ENCODE measurements at places on chromosomes 13 and 19.

DNA sequence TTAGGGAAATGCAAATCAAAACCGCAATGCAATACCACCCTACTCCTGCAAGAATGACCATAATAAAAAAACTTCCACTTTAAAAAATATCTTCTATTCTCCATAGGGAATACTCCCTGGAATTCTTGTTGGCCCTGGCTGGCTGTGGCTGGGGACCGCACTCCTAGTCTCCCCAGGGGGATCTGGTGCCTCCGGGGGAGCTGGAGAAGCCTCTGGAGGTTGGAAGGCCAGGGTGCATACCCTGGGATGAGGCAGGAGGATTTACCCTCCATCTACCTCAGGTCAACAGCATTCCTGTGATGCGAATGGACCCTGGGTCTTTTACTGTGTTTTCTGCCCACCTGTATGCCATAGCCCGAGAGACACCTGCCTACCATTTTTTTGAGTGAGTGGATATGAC, 120.0 kb upstream of the ZNF536 start:
- no peak for DNase-seq

GRCh38 chr13:41710771-41711170, 250.1 kb downstream of the VWA8 start:
- DNase-seq, result no peak

GRCh38 chr19:19466201-19466600, 49.1 kb downstream of the TSSK6 start:
- no peak for DNase-seq

DNA sequence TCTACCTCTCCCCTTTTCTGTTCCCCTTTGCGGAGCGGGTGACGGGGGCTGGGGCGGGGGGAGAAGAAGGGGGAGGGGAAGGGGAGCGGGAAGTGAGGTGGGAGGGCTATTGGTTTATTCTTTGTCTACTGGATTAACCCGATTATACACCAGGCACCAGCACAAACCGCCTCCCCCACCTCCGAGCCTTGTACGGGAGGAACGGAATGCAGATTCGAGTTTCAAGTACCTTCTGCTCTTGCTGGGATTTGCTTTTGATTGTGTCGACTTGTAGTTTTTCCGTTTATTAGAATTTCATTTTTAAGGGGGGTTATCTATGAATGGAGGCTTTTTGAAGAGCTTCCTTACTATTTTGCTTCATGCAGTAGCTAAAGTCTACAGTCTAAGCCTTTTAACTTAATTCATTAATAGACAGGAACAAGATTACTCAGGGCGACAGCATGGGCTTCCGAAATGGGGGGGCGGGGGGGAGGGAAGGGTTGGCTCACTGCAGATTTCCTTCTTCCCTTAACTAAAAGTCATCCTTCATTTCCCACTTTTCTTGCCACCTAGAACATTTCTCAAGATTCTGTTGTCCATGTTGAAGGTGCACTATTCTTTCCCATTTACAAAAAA, 937 bp upstream of the SPRY2 start:
- peak; percentile 43 for DNase-seq

- DNase-seq, result peak; percentile 58
Observed at GRCh38 chr19:35267818-35268535, 785 bp upstream of the USF2 start.

- DNase-seq, result no peak
Observed at GRCh38 chr13:75432811-75433244, 49.1 kb downstream of the TBC1D4 start.

DNA sequence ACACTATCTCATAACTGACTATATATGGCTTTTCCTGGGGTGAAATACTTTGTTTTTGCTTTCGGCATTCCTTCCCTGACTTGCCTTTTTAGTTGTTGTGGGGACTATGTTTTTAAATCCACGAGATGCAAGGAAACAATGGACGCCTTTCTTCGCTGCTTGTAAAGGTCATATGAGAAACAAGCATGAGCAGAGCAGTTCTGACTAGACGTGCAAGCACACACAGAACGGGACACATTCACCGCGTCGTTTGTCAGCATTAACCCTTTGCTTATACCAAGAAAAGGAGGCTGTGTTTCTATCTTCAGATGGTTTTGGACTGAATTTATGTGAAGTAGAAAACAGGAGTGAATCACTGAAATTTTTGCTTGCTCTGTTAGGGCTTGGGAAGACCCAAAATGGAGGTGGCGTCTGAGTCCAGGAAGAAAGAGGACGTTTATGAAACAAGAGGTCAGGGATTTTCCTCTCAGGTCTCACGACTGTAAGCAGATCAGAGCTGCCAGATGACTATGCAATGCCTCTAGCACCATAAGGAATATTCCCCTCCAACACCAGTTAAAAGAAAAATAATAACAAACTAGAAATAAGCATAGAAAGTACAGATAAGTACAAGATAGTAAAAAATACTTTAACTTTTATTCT, 358.9 kb downstream of the DLEU7 start:
- DNase-seq, result no peak

GRCh38 chr19:43667876-43668405, 2.0 kb downstream of the PLAUR start:
- no peak for DNase-seq

GRCh38 chr13:54194233-54195024, 1165.8 kb downstream of the OLFM4 start:
- DNase-seq, result no peak

- no peak for DNase-seq
Observed at GRCh38 chr19:47703301-47703700, 9.9 kb upstream of the EHD2 start.

DNA sequence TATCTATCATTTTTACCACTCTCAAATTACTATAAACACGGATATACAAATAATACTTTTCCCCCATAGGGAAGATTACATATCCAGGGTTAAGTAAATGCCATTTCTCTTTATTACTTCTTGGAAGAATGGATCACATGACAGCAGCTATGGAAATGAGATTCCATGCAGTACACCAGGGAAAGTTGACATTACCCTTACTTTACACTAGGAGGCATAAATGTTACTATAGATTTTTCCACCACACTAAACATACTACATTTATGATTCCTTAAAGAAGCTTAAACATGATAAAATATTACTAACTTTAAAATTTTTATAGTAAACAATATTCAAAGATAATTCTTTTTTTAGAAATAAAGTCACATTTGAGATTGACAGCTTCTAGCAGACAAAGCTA, 611.4 kb downstream of the PCDH9 start:
- DNase-seq, result no peak

DNA sequence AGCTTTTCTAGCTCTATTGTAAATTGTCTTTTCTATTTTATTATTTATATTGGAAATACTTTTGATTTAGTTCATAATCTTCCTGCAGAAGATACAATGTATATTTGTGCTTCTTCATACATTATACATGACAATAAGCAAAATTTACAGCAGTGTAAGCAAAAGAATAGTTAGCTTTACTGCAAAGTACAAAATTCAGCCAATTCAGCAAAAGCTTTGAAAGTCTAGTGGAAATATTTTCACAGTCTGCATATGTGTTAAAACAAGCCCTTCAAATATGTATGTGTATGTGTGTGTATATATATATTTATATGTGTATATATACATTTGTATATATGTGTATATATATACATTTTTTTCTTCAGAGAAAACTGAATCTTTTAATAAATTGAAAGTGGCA, 879.1 kb downstream of the SLITRK1 start:
- no peak for DNase-seq

GRCh38 chr19:50320051-50320450, 9.1 kb downstream of the KCNC3 start:
- no peak for DNase-seq

GRCh38 chr13:111506125-111506524, 185.7 kb downstream of the TEX29 start:
- no peak for DNase-seq

DNA sequence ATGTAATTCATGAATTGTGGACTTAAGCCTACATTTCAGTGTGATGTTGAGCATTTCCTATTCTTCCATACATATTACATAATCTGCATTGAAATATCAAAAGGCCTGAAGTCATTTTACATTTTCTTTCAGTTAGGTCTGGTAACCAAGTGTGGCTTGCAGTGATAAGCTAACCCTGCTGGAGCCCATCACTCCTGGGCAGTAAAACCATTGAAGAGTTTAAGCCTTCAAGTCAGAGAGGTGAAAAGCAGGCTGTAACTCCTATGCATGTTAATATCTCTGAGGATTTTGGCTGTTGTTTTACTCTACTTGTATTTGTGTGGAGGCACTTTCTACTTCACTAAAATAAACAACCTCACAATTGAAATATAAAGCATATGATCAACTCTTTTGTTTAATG, 248.8 kb downstream of the SLITRK5 start:
- no peak for DNase-seq

GRCh38 chr13:101866889-101867581, 414.6 kb downstream of the ITGBL1 start:
- DNase-seq, result no peak
